ENCODE measurements at places on chromosomes 6 and 20.

- no peak for DNase-seq
Measured at GRCh38 chr20:12276011-12276673, 358.4 kb downstream of the BTBD3 start.

GRCh38 chr6:32379545-32379944 is 7.8 kb upstream of the TSBP1 start:
- no peak for DNase-seq

- no peak for DNase-seq
Measured at GRCh38 chr20:42441196-42441863, 748.4 kb downstream of the PTPRT start.

GRCh38 chr20:51305316-51306052 is 237.0 kb downstream of the NFATC2 start:
- no peak for DNase-seq

GRCh38 chr20:46002008-46002407 is 6.7 kb upstream of the MMP9 start:
- no peak for DNase-seq

- no peak for DNase-seq
Measured at GRCh38 chr6:7899889-7900213, 10.7 kb downstream of the TXNDC5 start.

DNA sequence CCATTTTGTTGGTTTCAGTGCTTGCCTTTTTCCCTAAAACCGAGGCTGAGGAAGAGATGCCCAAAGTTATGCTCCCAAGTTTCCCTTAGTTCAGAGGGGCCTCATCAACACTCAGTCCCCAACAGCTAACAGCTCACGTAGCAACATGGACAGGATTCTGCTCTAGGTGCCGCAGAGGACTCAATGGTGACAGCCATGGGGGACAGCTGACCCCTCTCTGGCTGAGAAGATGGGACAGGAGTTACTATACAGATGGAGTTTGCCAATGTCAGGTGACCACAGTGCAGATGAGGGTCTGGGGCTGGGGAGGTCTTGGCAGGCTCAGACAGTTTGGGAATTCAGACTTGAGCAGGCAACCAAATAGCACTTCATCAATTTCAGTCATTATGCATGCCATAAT is 67.3 kb downstream of the NPEPL1 start:
- DNase-seq = no peak

- no peak for DNase-seq
Measured at GRCh38 chr6:156710479-156710878, 66.7 kb upstream of the ARID1B start.

DNA sequence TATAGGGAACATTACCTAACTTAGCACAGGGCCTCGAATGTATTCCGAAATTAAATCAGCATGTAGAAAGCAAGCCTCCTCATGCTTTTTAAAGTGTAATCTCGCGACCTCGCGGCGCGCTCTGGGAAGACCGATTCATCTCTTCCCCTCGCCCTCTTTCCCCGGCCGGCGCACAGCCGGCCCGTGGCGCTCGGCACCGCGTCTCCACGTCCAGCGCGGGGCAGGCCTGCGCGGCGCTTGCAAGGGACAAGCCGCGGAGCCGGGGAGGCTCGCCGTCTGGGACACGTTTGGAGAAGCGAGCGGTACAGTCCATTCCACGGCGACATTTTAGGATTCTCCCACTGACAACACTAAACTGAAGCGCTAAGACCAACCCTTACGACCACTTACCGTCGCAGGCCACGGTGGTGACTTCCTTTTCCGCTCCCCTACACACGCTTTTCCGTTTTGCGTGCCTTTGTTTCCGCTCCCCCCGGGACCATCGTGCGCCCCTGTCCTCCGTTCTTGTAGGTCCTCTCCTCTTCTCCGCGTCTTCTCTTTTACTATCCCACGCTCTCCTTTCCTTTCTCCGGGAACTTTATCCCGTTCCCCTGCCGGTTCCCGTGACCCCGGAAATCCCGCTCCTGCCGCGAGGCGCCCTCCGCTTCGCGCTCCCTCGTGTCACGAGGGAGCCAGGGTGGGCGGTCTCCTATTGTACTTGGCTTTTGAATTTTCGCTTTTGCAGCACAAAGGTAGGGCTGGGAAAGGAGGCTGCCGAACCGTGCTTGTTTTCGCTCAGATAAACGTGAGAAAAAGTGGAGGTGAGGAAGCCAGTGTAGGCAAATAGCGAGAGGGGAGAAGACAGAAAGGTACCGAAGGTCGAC is at the start of gene ECHDC1:
Gene ECHDC1 (minus strand): TSS at position 664 of the 863 bp plus-strand sequence. CDS start 12,581 bp downstream, outside the sequence.
- peak; percentile 40 for DNase-seq

Measured in GM18507 (cell line).